Stimulated activated CD4-positive, alpha-beta T cell treated with anti-CD3 and anti-CD28 coated beads, TNF-alpha, amount 100 ng/mL, for 4 hours (primary cell): ENCODE measurements at places on chromosomes 2 and 18.

DNA sequence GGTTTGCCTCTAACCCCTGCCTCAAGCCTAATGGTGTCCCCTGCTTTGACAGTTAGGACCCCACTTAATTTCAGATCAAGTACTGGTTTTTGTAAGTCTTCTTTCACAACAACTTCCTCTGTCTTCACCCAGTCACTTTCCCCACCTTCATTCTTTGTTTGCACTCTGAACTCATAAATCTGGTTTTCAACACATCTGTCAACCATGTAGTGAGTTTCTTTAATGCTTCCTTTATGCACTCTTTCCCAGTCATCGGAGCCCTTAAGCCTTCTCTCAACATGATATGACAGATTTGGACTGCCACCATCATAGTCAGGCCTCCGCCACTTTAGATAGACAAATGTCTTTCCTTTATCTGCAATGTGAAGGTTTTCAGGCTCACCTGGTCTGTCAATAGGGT lies 109.1 kb downstream of the PLEKHA3 start:
- no peak for DNase-seq

- no peak for DNase-seq
Measured at GRCh38 chr18:37393945-37394609, 171.5 kb downstream of the CELF4 start.

- no peak for DNase-seq
Measured at GRCh38 chr18:9823805-9824473, 61.8 kb upstream of the TXNDC2 start.

GRCh38 chr2:64672708-64673107 lies 19.0 kb upstream of the SERTAD2 start:
- no peak for DNase-seq
